ENCODE measurements at places on chromosomes 11 and 22. TPM values are rescaled to one million over a fixed set of nuclear protein-coding genes. Genes with fewer than 3 reads are reported as not detected.

- H3K27ac ChIP-seq = no peak overlapping the region
- H3K36me3 ChIP-seq = no peaks in the 10 kb centered on the region
- no peak for DNase-seq
- no peak overlapping the region for H3K4me3 ChIP-seq
Observed at GRCh38 chr11:134835561-134835960, 423.5 kb upstream of the B3GAT1 start.

DNA sequence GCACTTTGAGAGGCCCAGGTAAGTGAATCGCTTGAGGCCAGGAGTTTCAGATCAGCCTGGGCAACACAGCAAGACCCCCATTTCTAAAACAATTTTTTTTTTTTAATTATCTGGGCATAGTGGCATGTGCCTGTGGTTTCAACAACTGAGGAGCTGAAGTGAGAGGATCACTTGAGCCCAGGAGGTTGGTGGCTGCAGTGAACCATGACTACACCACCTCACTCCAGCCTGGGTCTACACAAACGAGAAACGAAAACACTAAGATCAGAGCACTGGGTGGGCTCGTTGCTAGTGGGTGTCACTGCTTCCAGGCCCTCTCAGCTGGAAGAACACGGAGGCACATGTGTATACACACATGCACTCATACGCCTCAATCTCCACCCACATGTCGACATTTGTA lies 4.1 kb upstream of the MOB2 start:
- no peak for DNase-seq
- no peak overlapping the region for H3K4me3 ChIP-seq
- H3K36me3 ChIP-seq = peaks cover under 1% of the 10 kb centered on the region
- H3K4me1 ChIP-seq = peaks cover 14% of the 10 kb centered on the region

DNA sequence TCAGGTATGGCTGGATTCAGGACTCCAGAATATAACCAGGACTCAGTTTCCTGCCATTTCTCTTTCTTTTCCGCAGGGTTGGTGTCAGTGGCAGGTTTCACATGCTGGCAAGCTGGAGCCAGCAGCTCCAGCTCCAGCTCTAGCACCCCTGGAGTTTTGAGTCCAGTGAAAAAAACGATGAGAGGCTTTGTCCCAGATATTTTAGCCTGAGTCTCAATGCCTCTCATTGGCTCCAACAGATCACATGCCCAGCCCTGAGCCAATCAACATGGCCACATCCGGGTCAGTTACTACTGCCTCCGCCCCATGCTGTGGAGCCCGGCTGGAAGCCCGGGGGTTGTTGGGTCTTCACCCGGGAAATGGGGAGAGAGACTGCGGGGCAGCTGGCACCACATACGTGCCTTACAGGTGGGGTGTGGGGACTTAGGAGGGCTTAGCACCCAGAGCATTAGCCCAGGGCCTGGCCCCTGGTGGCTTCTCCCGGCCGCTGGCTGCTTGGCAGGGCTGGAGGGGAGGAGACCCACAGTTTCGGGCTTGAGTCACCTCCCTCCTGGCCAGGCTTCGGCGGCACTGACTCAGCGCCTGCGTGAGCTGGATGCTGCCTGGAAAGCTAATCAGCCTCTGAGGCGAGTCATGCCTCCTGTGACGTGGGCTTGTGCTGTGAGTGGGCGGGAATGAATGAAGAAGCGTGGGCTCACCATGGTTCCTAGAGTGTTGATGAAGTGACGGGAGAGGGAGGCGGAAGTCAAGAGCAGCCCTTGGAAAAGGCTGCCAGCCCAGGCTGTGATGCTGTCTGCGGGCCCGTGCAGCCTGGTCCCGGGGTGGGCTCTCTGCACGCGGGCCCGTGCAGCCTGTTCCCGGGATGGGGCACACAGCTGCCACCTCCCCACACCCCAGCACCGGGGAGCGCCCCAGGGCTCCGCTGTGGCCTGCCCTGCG lies 15.3 kb upstream of the MRTFA start:
- H3K27ac ChIP-seq = peak overlapping the region; percentile 83
- peak; percentile 87 for DNase-seq
- H3K27me3 ChIP-seq = no peaks in the 10 kb centered on the region
- H3K4me3 ChIP-seq = peak overlapping the region; percentile 72

DNA sequence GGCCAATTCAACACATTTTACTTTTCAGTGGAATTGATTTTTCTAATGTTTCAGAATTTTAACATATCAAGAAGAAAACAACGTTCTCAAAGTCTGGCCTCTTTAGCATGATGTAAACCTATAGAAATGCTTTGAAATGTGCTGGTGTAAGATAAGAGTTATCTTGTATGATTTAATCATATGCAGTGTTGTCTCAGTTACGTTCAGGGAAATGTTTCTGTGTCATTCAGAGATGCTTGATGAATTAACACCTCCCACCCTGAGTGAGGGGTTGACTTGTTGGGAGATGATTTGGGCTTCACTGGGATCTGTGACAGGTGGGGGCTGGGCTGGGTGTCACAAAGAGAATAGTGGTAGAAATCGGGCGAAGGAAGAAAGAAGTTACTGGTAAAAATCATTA lies 15.7 kb upstream of the MYO18B start:
- H3K4me1 ChIP-seq = peaks cover 14% of the 10 kb centered on the region
- no peak overlapping the region for H3K4me3 ChIP-seq
- H3K36me3 ChIP-seq = peaks cover 10% of the 10 kb centered on the region
- no peak for DNase-seq
- peak overlapping the region; percentile 11 for H3K27ac ChIP-seq

DNA sequence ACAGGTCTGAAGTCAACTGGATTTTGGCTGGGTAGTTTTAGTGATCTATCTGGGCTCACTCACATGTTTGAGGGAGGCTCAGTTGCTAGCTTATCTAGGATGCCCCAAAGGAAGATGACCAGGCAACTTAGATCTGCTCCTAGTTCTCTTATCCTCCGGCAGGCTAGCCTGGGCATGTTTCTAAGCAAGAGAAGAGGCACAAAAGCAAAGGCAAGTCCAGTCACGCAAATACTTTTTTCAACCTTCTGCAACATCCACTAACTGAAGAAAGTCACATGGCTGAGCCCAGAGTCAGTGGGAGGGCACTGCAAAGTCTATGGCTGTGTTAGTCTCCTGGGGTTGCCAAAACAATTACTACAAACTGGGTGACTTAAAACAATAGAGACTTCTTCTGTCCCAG lies 32.9 kb upstream of the FSHB start:
- no peaks in the 10 kb centered on the region for H3K36me3 ChIP-seq
- DNase-seq = no peak
- no peak overlapping the region for H3K4me3 ChIP-seq

Gene TBX1
- not detected for total RNA-seq

Gene KRTAP5-7
- total RNA-seq = not detected

Gene OSM
- total RNA-seq = 107 TPM
